HuH-7.5 (cell line): ENCODE measurements at places on chromosomes 11 and 22.

- no peak for DNase-seq
Observed at GRCh38 chr11:57643802-57644201, 5.9 kb downstream of the YPEL4 start.

GRCh38 chr22:19757985-19758895 lies 2.3 kb upstream of the TBX1 start:
- no peak for DNase-seq

DNA sequence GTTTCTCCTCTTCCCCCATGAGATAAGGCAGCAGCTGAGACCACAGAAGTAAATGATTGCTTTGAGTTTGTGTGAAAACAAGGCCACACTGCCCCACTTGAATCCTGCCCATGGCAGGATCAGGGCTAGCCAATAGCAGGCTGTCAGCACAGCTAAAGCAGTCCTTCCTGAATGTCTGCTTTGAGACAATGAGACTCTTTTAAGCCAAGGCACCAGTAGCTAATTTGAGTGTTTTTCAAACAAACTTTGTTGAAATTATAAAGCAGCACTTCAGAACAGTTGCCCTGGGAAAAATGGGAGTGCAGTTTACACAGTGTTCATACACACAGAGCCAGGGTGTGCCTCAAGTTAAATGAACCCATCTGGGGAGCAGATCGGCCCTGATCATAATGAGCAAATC lies 103.5 kb upstream of the OR5AK2 start:
- no peak for DNase-seq

GRCh38 chr22:21682385-21683175 lies 16.8 kb downstream of the PPIL2 start:
- no peak for DNase-seq

- DNase-seq = no peak
Observed at GRCh38 chr11:69949327-69949726, 128.8 kb upstream of the ANO1 start.

DNA sequence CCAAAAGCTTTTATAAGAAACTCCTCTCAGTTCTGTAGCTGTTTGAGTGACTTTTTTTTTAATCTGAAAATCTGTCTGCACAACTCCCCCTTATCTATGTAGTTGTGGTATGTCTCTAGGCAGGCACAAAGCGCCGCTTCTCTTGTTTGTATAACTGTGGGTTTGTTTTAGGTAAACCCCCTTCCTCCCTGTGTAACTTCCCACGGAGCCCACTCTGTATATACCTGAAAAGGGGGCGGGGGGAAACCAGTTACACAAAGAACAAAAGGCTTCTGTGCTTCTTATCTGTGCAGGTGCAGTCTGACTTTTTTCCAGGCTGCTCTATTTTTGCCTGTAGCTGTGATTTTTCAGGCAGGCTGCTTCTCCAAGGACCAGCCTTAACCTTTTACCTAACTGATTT lies 13.2 kb downstream of the OR10AG1 start:
- DNase-seq = no peak

- no peak for DNase-seq
Observed at GRCh38 chr11:59423835-59424234, 2.4 kb downstream of the OR5A2 start.
